Thyroid gland (tissue), 4 donors: ENCODE measurements at places on chromosomes 2 and 18. TPM values are rescaled to one million over a fixed set of nuclear protein-coding genes. Genes with fewer than 3 reads are reported as not detected.
A peak's percentile ranks its signal among the peaks of the same experiment; 100 is the strongest.

DNA sequence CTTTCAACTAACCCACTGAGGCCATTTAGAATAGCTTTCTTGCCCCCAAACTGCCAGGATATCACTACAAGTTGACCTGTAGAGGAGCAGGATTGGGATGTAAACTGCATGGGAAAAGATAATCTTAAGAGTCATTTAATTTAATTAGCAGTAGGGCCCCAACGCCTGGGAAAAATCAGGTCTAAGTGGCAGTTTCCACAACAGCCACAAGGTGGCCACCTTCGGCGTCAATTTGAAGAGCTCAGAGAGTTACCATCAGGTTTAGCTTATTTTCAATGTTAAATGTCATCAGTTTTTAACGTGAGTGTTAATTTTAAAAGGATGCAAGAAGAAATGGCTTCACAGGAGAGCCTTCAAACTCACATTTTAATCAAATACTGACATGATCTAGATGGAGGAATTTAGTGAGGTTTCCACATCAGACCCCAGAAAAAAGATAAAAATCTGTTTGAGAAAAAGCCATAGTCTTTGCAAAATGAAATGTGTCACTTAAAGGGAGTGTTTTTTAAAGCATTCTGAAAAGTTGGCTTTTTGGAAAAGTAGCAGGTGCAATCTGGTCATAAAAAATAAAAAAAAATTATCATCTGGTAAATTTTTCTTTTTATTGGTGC, 77.3 kb upstream of the UPP2 start:
- peak; percentile 50 for DNase-seq

DNA sequence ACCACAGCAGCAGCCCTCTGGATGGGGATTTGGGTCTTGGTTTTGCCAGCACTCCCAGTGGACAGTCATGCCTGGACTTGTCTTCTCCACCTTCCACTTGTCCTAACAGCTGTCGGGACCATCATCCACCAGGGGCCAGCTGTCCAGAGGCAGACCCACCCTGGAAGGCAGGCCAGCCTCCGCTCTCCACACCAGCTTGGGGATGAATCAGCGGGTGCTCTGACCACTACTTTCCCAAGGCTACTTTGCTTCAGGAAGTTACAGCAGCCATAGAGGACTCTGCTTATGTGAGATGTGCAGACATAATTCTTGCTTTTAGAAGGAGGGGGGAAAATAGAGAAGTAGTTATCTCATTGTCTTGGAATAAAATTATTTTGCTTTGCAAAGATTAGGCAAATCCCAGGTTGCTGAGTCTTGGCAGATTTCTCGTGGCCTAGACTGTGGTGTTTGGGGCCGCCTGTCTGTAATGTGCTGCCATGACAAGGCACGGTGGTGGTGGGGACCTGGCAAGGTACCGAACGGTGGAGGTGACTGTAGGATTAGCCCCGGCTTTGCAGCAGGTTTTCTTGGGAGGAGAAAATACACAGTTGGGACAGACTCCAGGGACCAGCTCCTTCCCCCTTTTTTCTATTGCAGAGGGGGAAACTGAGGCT, 148.7 kb downstream of the AGAP1 start:
- DNase-seq = no peak

GRCh38 chr18:74248189-74248588, 43.6 kb downstream of the CYB5A start:
- no peak for DNase-seq

GRCh38 chr18:14085770-14086457, 46.3 kb downstream of the ZNF519 start:
- no peak for DNase-seq

DNA sequence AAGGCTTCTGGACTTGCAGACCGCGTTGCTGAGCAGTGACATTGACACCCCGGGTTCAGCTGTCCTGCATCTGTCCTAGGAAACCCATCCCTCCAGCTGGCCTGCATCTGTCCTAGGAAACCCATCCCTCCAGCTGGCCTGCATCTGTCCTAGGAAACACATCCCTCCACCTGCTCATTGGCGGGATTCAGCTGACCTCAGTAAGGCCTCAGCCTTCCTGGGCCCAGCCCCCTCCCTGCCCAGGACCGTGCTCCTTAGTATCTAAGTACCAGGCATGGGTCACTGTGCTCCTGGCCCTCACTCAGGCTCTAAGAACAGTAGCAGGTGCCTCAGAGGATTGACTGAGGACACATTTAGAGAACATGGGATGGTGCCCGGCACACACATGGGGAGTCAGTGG, 1.2 kb downstream of the MLPH start:
- DNase-seq = peak; percentile 32

- no peak for DNase-seq
Measured at GRCh38 chr2:103264058-103264768, 502.4 kb downstream of the TMEM182 start.

DNA sequence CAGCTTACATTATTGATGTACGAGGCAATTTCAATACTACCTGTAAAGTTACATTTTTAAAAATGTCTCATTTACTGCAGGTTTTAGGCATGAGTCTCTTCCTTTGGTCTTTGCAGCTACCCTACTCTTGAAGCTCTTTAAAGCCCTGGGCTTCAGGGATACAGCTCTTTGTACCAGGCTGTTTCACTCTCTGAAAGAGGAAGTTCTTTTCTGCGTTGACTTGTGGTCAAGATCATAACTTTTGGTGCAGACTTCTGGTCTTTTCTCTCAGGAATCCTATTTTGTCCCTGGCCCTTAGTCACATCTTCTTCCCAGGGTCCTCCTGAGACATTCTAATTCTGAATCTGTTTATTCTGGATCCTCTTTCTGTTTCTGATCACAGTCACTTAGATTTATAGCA, 16.6 kb upstream of the HRH4 start:
- DNase-seq = no peak

DNA sequence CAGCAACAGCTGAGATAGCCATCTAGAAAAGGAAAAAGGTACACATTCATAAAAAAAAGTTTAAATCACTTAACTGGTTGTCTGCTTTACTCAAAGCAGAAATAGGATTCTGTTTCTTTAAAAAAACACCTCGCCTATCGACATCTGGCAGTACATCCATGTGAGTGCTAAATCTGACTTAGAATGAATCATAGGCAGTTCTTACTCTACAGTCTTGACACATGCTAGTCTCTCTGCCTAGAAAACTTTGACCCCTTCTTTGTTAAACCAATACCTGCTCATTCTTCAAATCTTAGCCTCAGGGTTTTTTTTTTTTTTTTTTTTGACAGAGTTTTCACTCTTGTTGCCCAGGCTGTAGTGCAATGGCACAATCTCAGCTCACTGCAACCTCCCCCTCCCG, 37.1 kb upstream of the GPR75 start:
- no peak for DNase-seq

DNA sequence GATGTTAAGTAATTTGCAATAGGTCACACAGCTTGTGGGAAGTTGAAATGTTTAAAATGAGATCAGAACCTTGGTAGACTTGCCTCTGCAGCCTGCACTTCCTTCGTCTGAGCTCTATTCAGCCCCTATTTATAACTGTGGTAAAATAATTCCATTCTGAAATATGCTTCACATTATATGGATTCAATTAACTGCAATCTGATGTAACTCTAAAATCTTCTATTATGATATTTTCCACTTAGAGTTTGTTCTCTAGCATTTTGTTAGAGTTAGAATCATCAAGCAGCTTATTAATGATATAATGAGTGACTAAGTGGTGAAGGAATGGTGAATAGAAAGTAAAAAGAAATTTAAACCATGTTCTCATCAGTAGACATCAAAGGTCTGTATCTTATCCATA, 139.6 kb upstream of the ARHGAP28 start:
- DNase-seq = no peak

GRCh38 chr2:60549238-60549927, 4.1 kb downstream of the BCL11A start:
- peak; percentile 32 for DNase-seq

- DNase-seq = no peak
Measured at GRCh38 chr2:27496357-27497287, at the start of gene GCKR. TSS of gene GCKR (plus strand) at chr2:27496839. CDS start at chr2:27496905, 66 bp downstream.

DNA sequence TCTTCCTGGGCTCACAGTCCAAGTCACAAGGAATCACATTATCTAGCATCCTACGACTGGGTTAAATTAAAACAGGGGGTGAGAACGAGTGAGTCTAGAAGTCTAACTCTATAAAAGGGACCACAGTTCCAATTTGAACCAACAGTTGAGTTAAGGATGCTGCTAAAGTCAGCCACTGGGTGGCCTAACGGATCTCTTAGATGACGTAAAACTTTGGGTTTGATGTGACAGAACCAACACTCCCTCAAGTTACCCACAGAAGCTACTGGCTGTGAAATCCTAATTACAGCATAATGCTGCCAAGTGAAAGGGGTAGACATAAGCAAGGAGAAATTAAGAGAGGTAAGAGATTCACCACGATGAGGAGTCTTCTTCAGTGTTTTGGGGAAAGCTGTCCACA, 32.7 kb upstream of the RUFY4 start:
- no peak for DNase-seq

Gene SP140
- total RNA-seq = 0.78 TPM

Gene SPDYA
- total RNA-seq = 3.1 TPM

Gene ABCG5
- not detected for total RNA-seq

Gene ERFE
- total RNA-seq = 15.3 TPM

Gene MC5R
- not detected for total RNA-seq

Gene LYPD6B
- not detected for total RNA-seq

Gene UGT1A5
- 2.9 TPM for total RNA-seq

Gene SERPINB7
- not detected for total RNA-seq

Gene EPB41L3
- 40.4 TPM for total RNA-seq

Gene SLC40A1
- 285 TPM for total RNA-seq

Gene FEV
- not detected for total RNA-seq

Gene MRO
- 3.9 TPM for total RNA-seq
